Activated CD4-positive, alpha-beta T cell treated with anti-CD3 and anti-CD28 coated beads, Interleukin-2, amount 50 U/mL, for 48 hours (primary cell): ENCODE measurements at places on chromosomes 3 and 15.

DNA sequence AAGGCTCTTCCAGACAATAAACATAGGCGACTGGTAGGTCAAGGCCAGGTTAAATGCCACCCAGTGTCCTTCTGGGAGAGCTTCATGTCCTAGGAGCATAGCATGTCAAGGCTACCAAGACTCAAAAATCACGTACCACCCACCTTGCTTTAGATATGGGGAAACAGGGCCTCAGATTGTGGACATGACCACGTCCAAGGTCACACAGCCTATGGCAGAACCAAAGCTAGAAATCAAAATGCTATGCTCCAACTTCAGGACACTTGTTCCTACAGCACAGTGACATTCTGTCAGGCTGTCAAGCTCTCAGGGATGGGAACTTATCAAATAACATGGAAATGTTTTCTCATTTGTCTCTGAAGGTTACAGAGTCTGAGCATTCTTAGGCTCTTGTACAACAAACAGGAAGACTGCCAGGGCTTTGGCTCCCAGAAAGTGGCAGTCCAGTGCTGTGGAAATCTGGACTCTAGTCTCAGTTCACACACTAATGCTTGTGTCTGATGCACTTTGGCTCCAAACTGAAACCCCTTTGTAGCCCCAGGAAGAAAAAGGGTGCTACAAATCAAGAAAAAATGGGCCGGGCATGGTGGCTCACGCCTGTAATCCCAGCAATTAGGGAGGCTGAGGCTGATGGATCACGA, 170.4 kb upstream of the LPP start:
- no peak for DNase-seq

DNA sequence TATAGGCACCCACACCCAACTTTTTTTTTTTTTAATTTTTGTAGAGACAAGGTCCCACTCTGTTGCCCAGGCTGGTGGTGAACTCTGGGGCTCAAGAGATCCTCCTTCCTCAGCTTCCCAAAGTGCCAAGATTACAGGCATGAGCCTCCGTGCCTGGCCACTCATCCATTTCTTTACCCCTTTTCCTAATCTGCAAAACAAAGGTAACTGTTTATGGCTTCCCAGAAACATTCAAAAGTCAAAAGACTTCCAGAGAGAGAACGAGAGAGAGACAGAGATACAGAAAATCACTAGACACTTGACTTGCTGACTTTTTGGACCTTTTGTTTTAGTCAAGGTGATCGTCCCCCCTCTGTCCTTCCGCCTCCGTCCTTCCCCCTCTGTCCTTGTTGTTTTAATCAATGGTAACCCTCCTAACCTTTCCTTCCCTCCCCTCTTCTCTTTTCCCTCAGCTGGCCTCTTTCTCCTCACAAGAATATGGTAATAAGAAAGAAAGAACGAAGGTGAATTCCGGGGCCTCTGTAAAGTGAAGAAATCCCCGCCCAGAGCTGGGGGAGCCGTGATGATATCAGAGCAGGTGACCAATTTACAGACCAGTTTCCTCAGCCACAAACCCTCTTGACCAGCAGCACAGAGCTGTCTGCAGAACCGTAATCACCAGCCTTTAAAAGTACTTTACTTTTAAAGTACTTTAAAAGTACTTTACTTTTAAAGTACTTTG, 21.9 kb downstream of the KLHL6 start:
- no peak for DNase-seq

- no peak for DNase-seq
Observed at GRCh38 chr3:4745235-4745610, 234.0 kb upstream of the BHLHE40 start.

DNA sequence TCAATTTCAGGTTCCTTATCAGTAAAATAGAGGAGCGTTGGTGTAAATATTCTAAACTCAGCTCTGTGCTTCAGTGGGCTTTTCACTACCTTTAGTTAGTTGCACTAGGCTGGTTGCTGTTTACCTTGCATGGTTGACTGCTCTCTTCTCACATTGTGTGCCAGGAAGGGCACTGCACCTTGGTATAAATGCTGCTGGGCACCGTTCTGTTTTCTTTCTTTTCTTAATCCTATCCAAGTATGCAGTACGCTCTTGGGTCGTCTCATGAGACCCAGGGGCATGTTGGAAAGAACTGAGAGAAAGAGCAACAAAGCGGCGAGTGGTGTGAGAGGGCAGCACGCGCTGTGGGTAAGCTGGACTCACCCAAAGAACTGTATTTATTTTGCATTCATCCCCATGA, 22.4 kb downstream of the KCNMB2 start:
- no peak for DNase-seq

- DNase-seq = no peak
Observed at GRCh38 chr3:135865553-135865952, 100.0 kb upstream of the PPP2R3A start.

DNA sequence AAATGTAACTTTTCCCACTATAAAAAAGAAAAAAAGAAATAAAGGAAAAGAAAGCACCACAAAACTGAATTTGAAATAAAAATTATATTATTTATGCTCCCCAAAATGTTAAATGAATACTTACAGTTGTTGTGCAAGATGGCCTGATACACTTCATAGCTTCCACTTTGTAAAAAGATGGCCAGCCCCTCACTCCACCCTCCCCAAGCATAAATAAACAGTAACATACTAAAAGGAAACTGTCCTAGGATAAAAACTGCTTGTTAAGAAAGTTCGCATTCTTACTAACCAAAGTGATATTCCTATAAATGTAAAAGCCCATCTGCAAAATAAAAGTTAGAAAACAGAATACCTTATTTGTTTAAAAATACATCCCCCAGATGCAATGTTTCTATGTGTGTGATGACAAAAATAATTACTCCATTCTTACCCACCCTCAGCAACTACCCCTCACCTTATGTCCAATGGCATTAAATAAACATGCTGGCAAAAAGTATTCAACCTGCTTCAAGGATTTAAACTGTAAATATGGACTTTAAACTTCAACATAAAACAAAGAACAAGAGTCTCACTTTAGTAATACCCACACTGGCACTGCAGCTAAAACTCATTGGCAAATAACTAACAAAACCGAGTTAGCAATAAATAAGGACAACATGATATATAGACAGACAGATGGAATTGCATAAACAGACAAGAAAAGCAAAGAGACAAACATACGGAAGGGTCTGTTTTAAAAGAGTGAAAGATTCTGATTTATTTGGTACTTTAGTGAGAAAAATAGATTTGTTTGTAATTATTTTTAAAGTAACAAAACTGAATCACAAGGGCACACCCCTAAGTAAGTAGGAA, 47.7 kb downstream of the ZBTB20 start:
- no peak for DNase-seq

DNA sequence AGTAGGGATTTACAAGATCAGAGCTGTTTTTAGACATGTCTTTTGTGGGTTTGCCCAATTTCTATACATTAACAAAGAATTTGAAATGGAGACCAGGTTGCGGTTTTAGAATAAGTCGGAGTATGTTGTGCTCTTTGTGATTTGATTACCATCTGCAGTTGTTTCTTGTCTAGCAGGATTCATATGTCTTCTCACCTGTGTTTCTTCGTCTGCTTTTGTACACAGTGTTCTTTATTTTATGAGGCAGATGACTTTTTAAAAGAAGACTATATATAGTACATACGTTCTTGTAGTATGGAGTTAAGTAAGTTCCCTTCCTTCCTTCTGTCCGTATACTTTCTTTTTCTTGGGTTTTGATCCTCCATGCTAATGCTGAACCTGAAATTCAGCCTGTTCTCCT, 175.3 kb upstream of the LRRFIP2 start:
- no peak for DNase-seq

GRCh38 chr15:42456971-42457370, 34.0 kb downstream of the ZNF106 start:
- no peak for DNase-seq

- no peak for DNase-seq
Observed at GRCh38 chr3:133838296-133838789, 32.7 kb downstream of the SRPRB start.

DNA sequence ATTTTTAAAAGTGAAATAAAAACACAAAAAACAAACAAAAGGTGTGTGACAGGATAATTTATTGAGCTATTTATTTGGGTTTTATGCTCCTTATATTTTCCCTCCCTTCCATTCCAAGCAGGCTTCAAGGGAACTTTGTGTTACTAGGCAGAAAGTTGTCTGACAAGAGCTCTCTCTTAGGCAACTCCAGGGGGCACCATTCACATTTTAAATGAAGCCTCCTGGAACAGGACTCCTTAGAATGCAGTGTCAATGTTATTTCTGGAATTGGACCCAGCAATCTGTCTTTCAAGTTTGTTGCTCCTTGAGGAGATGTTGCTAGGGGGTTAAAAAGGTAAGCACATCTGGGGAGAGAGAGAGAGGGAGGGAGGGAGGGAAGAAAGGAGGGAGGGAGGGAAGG, 5.4 kb upstream of the RFX7 start:
- DNase-seq = no peak

- no peak for DNase-seq
Observed at GRCh38 chr3:149280671-149281349, 52.6 kb downstream of the TM4SF18 start.

DNA sequence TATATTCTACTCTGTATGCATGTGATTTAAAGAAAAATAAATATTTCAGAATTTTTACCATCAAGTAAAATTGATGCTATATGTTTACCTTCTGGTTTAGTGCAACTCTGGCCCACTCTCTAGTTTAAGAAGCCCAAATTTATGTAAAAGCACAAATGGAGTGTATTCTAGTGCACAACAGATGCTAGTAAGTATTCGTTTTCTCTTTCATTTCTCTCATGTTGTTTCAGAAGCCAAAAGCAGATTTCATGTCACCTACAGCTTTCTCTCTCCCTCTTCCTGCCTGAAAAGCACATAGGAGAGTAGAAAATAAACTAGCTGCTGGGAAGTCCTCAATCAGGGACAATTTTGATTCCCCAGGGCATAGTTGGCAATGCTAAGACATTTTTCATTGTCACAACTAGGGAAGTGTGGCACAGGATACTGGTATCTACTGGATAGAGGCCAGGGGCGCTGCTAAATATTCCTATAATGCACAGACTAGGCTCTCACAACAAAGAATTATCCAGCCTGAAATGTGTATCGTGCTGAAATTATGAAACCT, 147.4 kb upstream of the ARHGEF26 start:
- no peak for DNase-seq

GRCh38 chr15:38610748-38611147, 46.1 kb upstream of the RASGRP1 start:
- DNase-seq = peak; percentile 68

GRCh38 chr3:22117751-22118346, 366.8 kb upstream of the ZNF385D start:
- no peak for DNase-seq

DNA sequence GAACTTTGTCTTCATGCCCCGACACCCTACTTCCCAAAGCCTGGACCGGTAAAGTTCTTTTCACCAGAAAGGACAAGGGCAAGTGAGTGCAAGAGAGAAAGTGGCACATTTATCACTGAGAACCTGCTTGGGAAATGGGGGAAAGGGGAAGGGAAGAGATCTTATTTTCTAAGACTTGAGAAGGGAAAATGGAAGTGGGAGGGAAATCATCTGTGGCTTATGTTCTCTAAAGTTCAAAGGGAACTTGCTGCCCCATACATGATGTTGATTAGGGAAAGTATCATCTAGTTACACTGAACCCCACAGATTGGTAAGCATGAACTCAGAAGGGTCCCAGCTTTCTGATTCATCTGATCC, 199.5 kb upstream of the LPP start:
- no peak for DNase-seq

DNA sequence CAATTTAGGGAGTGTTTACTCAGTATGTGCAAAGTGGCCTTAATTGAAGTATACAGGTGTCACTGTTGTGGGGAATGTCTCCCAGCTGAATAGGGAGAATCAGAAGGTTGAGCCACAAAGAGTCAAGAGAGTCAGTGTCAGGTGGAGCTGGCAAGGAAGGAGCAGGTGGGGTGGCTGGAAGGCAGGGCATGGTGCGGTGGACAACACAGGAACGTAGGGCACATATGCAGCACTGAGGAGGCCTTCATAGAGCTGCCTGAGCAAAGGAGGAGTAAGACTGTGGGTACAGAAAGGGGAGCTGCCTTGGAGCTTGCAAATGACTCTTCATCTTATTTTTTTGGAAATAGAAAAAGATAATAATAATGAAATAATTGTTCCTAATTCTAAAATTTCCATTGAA, 20.0 kb downstream of the ARHGEF3 start:
- DNase-seq = no peak

DNA sequence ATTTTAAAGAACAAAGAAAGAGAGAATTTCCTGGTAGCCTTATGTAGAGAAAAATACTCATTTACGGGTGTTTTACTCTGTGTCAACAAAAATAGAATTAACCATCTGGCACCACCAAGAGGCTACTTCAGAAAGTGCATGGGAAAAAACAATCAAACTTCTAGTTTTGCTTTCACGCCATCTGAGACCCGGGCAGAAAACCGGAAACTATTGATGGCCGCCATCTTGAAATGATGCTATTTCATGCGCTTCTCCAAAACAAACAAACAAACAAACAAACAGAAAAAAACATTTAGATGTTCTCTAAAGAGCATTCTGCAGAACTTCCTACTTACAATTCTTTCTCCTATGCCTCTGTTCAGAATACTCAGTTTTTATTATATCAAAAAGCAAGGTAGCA, 49.4 kb upstream of the SYNPR start:
- DNase-seq = no peak

- DNase-seq = no peak
Observed at GRCh38 chr3:188287762-188288505, 134.0 kb downstream of the LPP start.

GRCh38 chr15:34188711-34189110, 21.2 kb downstream of the KATNBL1 start:
- DNase-seq = no peak

GRCh38 chr3:175911937-175912336, 1052.8 kb downstream of the NAALADL2 start:
- DNase-seq = no peak

DNA sequence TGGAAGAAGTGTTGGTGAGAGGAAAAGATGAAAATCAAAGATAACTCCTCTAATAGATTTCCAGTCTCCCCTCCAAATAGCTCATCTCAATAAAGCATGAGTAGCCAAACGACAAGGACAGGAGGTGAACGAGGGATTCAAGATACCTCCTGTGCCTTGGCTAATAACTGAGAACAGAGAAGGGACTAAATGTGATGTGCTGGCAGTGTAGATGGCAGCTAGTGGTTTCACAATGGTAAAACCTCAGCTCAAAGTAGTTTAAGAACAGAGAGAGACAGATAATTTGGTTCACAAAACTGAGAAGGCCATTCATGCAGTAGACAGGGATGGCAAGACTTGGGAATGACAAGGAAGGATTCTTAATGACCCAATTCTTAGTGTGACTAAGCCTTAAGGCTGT, 292.6 kb downstream of the EFHB start:
- no peak for DNase-seq

DNA sequence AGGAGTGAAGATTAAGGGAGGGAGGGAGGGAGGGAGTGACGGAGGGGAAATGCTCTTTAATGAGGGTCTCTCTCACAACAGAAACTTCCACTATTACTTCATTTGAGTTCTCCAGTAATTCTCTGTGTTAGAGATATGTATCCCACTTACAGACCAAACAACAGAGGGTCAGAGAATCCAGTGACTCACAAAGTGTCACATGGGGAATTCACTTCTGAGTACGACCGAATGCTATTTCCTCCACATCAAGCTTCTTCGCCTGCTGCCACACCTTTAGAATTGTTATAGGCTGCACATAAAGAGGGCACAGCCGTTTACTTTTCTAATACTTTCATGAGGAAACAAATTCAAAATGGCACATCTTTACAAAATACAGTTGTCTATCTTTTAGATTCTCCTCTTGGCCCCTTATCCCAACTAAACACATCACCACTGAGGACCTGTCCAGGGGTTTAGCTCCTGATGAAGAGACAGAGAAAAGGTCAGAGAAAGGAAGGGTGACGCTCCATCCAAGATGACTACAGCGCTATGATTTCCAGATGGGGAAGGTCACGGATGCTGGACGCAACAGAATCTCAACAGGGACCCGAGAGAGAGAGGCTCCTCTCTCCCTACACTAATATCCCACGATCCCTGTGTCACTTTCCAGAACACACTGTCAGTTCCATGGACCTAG, 119.0 kb downstream of the XXYLT1 start:
- DNase-seq = no peak
